ENCODE measurements at places on chromosomes 2 and 18. TPM values are rescaled to one million over a fixed set of nuclear protein-coding genes. Genes with fewer than 3 reads are reported as not detected.
A peak's percentile ranks its signal among the peaks of the same experiment; 100 is the strongest.

The GPBAR1 gene
- 1.2 TPM for total RNA-seq

GRCh38 chr2:202186641-202187202 is 51.7 kb downstream of the SUMO1 start:
- DNase-seq, result no peak

DNA sequence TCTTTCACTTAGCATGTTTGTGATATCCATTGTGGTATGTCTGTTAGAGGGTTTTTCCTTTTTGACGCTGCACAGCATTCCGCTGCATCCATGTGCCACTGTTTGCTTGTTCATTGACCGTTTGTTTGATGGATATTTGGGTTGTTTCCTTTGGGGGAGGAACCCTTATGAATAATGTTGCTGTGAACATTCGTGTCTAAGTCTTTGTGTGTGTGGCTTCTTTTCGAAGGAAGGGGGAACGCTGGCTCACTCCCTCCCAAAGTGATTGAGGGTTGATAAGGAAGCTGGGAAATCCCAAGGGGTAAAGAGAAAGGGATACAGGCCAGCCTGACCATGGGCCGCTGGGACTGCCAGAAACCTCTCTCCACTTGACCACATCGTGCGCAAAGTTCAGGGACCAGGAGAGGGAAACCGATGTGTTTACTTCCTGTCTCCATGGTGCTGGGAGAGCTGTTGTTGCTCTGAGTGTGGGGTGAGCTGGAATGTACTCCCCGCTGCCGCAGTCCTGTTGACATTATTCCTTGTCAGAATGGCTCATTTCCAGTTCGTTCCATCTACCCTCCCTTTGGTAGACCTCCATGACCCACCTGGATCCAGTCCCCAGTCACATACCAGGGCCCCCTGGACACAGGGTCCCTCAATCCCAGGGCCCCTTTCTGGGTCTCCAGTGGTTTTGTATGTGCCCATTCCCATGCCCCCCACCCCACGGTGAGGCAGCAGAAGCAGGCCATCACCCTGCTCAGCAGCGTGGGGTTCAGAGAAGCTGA is 39.6 kb downstream of the HS1BP3 start:
- DNase-seq, result peak; percentile 75

GRCh38 chr18:26746398-26746797 is 119.1 kb downstream of the AQP4 start:
- no peak for DNase-seq
